ENCODE measurements at places on chromosomes 7 and 10.

DNA sequence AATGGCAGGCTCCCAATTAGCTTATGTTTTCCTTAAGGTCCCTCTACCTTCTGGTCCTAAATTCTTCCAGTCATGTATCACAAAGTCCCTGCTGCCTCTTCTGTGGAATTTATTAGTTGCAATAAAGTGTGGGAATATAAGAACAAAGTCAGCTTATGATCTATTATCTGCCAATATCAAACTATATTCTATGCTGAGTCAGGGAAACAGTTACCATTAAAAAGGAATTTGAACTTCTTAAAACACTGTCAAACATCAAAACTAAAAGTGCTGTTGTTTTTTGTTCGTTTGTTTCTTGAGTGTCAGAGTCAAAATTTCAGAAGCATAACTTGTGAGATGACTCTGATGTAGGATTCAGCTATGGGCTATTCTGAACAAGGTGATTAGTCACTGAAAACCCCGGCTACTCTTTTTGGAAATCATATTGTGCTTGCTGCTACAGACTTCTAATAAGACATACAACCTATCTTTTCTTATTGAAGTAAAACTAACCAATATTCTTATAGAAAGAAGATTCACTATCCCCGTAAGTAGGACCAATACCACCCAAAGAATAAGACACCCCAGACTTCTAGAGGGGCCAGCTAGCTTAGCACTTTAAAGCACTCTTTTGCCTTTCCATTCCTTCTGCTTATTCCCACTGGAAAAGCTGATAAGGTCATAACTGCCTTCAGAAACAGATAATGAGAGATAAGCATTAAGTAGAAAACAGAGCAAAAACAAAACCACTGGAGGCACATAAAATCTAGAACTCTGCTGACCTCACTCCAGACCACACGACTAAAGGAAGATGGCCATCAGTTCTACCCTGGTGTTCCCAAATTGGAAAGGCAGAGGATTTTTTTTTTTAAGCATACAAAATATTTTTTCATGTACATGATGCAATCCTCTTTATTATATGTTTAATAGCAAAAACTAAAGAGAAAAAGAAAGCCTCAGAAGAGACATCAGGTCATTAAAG, 370.6 kb downstream of the PARD3 start:
- DNase-seq: no peak

- DNase-seq: no peak
These were observed 1.8 kb downstream of the PRF1 start for GRCh38 chr10:70600512-70601395.

DNA sequence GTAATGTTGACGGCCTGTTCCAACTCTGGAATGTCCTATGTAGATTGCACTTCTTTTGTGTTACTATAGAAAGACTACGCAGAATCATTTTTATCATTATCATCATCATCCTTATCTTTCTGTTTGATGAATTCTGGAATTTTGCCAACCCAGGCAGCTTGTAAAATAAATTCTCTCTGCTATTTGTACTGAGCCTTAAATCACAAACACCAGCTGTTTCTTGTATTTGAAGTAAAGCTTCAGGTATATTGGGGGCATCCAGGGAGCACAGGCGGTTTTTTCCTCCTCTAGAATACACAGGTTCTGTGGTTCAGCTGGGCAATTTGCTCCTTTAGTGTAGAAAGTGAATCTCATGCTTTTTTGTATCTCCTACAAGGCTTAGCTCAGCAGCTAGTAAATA, 14.9 kb upstream of the CPA5 start:
- DNase-seq: no peak

DNA sequence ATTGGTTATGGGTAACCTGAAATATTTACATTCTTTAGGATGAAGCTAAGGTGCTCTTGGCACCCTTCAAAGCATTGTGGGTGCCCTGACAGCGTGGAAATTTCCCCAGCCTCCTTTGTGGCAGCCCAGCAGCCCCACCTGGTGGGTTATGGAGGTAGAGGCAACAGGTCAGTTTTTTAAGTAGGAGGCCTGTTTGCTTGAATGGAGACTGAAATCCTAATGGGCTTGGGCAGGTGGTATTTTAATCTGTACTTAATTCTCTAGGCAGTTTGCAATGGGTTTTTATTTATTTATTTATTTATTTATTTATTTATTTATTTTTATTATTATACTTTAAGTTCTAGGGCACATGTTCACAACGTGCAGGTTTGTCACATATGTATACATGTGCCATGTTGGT, 139.4 kb downstream of the EPC1 start:
- no peak for DNase-seq

DNA sequence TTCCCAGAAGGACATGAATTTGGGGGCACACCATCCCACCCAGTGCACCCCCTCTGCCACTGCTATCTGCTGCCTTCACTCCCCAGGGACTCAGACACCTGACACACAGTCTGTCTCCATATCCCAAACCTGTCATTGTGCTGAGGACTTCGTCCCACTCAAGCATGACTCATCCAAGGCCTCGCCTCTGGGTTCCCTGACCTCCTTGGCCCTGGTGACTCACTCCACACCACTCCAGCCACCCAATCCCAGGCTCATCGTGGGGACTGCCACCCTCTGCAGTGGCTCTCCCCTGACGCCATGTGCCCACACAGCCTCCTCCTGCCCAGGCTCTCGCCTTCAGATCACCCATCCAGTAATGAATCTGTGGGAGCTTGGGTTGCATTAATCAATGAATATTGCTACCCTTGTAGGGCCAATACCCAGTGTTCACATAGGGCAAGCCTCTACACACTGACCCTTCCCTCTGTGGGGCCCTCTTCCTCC, 6.6 kb upstream of the INSIG1 start:
- no peak for DNase-seq
